ENCODE measurements at places on chromosomes 7 and 10.
A peak's percentile ranks its signal among the peaks of the same experiment; 100 is the strongest.

- DNase-seq = no peak
Measured at GRCh38 chr10:63365976-63366765, 99.6 kb downstream of the JMJD1C start.

- no peak for DNase-seq
Measured at GRCh38 chr7:132117181-132117580, 459.1 kb downstream of the PLXNA4 start.

DNA sequence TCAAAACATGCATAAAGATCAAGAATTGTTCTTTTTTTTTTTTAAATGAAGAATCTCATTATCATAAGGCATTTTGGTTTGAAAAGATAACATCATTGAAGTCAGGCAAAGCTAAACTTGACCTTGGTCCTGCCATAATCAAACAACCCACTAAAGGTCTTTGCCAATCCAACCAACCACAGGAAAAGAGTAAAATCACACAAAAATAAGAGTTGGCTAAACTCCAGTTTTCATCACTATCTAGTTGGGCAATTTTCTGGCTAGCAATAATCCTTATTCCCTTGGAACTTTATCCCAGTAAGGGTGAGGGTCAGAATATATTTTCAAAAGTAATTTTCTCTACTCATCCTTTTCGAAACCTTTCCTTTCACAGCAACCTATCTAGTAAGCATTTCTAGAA lies 62.4 kb downstream of the HIBADH start:
- no peak for DNase-seq

DNA sequence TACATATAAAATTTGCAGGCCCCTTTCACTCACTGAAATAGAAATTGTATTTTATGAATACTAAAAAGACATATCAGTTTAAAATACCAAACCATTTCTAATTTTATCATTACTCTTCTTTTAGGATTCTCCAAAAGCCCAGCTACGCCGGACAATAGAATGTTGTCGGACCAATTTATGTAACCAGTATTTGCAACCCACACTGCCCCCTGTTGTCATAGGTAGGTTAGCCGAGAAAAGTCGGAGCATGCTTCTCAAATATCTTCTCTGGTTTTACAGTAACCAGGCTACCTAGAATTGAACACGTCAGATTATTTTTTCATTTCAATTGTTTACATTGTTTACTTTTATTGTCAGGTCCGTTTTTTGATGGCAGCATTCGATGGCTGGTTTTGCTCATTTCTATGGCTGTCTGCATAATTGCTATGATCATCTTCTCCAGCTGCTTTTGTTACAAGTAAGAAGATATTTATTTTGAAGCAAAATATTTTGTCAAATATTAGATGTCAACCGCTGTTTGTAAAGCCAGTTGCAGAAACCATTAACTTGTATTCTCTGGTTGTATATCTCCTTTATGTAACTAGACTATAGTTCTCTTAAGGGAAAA lies 57.6 kb downstream of the MMRN2 start:
- peak; percentile 23 for DNase-seq

- DNase-seq = no peak
Measured at GRCh38 chr10:98577578-98577977, 130.8 kb upstream of the HPS1 start.

DNA sequence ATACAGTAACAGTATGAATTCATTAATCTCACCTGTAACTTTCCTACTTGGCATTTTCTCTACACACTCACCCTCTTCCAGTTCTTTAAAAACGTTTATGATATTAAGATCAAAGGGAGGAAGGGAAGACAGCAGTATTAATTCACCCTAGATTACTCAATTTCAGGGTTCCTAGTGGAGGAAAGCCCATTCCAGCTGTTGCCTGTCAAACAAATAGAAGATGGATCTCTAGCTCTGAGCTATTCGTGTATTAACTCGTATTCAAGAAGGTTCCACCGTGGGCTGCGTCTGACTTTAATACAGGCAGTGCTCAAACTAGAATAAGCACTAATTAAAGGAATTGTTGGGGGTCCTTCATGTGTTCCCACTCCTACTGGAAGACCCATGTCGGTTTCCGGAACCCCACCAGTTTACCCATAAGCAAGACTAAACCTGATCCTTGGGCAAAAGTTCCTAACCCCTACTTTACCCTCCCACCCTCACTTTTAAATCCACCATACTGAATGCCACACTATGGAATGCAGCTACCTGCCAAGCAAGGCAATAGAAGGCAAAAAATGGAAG lies 2.1 kb downstream of the NANOS1 start:
- no peak for DNase-seq

- DNase-seq = no peak
Measured at GRCh38 chr10:59678884-59679301, 30.8 kb downstream of the SLC16A9 start.

GRCh38 chr10:78859266-78859665 lies 209.5 kb upstream of the ZMIZ1 start:
- no peak for DNase-seq

GRCh38 chr10:77071001-77071511 lies 566.6 kb downstream of the KCNMA1 start:
- DNase-seq = no peak

- DNase-seq = no peak
Measured at GRCh38 chr10:21705828-21706176, 171.8 kb downstream of the MLLT10 start.

DNA sequence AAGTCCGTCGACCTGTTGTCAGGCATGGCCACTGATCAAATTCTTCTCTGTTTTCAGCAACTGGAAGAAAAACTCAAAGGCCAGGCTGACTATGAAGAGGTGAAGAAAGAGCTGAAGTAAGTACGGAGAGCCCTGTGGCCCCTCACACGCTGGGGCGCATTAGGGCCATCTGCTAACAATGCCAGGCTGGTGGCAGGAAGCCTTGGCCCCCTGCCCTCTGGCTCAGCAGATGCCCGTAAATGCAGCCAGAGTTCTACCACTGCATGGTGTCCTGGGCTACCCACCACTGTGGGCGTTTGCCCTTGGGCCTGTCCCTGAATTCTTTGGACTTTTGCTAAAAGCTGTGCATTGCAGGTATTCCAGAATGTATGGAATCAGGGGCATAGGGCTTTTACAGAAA lies 96.9 kb upstream of the SH2B2 start:
- no peak for DNase-seq

- DNase-seq = no peak
Measured at GRCh38 chr7:107939573-107940489, 48.8 kb downstream of the DLD start.

- peak; percentile 63 for DNase-seq
Measured at GRCh38 chr10:110802551-110803238, 69.0 kb upstream of the PDCD4 start.

- DNase-seq = peak; percentile 3
Measured at GRCh38 chr10:77504873-77505257, 132.7 kb downstream of the KCNMA1 start.

DNA sequence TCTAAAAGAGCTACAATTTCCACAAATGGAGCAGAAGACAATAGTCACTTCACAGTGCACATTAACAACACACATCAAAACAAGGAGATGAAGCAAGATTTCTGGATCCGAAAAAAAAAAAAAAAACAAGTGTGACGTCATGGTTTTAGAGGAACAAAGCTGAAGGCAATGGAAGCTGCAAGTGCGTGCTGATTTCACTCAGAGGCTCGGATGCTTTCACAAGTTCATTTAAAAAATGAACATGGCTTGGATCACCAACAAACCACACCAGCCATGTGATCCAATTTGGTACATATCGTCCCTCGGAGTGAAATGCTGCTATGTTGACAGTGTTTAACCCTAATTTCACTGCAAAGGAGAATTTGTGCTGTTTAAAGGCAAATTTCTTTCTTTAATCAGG lies 337.0 kb upstream of the PRKCQ start:
- no peak for DNase-seq

DNA sequence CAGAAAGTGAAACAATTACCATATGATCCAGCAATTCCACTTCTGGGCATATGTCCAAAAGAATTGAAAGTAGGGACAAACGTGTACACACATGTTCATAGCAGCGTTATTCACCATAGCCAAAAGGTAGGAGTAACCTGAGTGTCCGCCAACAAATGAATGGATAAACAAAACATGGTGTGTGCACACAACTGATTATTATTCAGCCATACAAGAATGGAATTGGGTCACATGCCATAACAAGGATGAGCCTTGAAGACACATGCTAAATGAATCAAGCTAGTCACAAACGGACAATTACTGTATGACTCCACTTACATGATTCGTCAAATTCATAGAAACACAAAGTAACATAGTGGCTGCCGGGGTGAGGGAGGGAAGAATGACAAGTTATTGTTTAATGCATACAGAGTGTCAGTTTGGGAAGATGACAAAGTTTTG lies 4.1 kb upstream of the OIT3 start:
- peak; percentile 43 for DNase-seq

DNA sequence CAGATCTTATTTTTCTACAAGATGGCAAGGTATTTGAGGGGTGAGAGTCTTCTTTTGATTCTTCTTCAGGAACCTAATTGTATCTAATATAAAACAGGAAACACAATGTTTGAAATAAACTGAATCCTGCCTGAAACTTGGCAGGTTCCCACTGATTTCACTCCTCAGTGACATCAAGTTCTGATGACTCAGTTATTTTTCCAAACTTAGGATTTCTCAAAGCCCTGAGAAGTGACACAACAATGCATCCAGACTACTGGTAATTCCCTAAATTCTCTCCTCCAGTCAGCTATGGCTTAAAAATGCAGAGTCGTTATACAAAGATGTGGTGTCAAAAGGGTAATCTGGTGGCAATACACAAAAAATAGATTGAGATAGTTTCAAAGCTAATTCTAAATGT lies 80.9 kb downstream of the ABLIM1 start:
- no peak for DNase-seq

DNA sequence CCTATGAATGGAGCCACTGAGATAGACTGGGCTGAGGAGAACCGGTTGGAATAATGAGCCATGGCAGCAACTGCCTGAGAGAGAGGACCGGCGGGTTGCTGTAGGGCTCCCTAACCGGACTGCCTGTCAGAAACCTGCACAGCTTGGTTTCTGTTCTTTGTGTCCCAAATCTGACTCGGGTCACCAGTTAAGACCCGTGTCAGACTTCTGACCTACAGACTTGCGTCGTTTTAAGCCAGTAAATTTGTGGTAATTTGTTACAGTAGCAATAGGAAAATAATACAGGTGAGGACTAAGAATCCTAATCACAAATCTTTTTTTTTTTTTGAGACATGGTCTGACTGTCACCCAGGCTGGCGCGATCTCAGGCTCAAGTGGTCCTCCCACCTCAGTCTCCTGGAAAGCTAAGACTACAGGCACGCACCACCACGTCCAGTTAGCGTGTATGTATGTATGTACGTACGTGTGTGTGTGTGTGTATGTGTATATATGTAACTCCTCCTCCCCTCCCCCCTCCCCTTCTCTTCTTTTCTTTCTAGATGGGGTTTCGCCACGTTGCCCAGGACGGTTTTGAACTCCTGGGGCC lies 672 bp upstream of the DDX56 start:
- DNase-seq = no peak

DNA sequence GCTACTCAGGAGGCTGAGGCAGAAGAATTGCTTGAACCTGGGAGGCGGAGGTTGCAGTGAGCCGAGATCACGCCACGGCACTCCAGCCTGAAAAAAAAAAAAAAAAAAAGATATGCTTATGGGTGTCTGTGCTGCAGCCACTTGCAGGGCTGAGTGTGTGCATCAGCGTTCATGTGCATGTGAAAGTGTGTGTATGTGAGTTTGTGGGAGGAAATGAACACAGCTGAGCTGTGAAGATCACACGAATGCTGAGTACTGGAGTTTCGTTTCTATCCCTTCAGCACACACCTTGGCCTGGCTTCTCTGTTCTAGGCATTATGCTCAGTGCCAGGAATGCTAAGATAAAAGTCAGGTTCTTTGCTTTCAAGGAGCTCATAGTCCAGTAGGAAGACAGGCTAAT lies 12.0 kb upstream of the SVOPL start:
- DNase-seq = no peak

DNA sequence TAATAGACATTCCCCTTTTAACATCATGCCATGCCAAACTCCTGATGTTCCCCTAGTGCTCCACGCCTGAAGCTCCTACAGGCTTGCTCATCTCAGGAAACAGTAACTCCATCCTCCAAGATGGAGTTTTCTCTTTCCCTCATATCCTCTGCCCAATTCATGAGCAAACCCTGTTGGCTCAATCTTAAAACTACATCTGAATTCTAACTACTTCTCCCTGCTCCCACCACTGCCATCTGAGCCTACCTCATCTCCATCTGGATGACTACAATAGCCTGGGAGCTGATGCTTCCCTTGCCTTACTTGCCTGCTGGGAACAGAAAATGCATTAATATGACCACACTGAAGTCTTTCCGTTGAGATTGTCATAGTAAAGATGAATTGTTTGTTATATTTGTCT lies 271.7 kb upstream of the MKLN1 start:
- DNase-seq = no peak

GRCh38 chr7:46969303-46970130 lies 612.4 kb downstream of the TNS3 start:
- no peak for DNase-seq

DNA sequence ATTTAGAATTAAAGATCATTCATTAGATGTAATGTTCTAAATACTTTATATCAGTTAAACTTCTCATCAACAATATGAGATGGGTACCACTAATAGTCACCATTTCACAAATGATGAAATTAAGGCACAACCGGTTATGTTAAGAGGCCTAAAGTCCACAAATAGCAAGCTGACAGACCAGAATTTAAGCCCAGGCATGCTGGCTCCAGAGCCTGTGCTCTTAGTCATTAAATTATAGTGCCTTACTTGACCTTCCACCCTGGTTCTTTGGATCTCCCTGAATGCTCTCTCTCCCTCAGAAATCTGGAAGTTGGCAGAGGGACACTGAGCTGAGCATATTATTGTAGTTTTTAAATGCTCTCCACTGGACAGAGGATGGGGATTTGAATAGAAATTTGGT lies 3.6 kb downstream of the LIPN start:
- DNase-seq = no peak

GRCh38 chr7:158074896-158075632 lies 512.6 kb downstream of the PTPRN2 start:
- DNase-seq = peak; percentile 35

GRCh38 chr10:127186813-127187212 lies 9.6 kb downstream of the INSYN2A start:
- no peak for DNase-seq

DNA sequence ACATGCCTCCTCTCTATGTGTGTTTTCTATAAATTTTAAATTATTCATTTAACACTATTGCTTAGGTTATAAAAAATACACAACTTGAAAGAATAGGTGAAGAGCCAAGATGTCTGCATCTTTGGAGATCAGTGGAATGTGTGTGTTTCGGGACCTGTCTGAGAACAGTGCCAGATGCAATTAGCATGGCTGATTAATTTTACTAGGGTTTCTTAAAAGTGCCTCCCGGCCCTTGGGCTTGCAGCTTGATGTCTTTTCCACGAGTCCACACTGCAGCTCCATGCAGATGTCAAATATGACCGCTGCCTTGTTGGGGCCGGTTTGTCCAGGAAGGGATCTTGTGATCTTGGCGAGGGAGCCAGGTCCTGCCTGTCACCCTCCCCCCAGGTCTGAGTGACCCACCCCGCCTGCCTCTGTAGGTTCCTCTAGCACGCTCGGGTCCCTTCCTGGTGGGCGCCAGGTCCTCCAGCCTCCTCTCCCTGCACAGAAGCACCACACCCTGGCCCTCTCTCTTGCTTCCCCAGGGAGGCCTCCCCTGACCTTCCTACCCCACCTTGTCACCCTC lies 20.7 kb downstream of the LHPP start:
- DNase-seq = no peak
